ENCODE measurements at places on chromosomes 16 and 17. TPM values are rescaled to one million over a fixed set of nuclear protein-coding genes. Genes with fewer than 3 reads are reported as not detected.

- no peak overlapping the region for H3K4me3 ChIP-seq
- H3K4me1 ChIP-seq = no peaks in the 10 kb centered on the region
- H3K27me3 ChIP-seq = no peaks in the 10 kb centered on the region
- H3K36me3 ChIP-seq = no peaks in the 10 kb centered on the region
These were observed 6.5 kb downstream of the SPNS2 start for GRCh38 chr17:4505187-4505586.

DNA sequence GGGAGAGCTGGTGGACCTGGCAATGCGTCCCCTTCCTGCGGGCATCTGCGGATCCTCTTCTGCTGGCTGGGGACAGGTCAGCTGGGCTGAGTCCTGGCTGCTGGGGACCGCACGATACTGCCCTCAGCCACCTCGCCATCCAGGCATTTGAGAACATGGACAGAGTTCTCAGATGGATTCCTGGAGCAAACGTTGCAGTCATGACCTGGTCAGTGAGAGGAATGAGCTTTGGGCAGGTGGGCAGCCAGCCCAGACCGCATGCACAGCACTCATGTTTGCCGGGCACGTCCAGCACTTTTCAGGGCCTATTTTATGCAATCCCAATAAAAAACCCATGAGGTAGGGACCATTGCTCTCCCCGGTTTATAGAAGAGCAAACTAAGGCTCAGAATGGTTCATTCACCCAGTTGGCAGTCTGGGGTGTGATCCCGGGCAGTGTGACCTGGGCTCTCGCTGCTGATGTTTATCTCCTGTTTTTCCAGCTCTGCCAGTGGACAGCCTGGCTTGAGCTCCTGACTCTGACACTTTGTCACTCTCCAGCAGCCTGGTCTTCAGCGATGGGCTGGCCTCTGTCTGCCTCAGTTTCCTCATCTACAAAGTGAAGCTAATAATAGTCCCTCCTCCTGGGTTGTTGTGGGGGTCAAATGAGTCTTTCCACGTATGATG lies 294.7 kb downstream of the IRF8 start:
- H3K4me1 ChIP-seq = no peaks in the 10 kb centered on the region
- no peak overlapping the region for H3K4me3 ChIP-seq
- no peak overlapping the region for H3K27ac ChIP-seq
- H3K27me3 ChIP-seq = no peaks in the 10 kb centered on the region
- DNase-seq = no peak

DNA sequence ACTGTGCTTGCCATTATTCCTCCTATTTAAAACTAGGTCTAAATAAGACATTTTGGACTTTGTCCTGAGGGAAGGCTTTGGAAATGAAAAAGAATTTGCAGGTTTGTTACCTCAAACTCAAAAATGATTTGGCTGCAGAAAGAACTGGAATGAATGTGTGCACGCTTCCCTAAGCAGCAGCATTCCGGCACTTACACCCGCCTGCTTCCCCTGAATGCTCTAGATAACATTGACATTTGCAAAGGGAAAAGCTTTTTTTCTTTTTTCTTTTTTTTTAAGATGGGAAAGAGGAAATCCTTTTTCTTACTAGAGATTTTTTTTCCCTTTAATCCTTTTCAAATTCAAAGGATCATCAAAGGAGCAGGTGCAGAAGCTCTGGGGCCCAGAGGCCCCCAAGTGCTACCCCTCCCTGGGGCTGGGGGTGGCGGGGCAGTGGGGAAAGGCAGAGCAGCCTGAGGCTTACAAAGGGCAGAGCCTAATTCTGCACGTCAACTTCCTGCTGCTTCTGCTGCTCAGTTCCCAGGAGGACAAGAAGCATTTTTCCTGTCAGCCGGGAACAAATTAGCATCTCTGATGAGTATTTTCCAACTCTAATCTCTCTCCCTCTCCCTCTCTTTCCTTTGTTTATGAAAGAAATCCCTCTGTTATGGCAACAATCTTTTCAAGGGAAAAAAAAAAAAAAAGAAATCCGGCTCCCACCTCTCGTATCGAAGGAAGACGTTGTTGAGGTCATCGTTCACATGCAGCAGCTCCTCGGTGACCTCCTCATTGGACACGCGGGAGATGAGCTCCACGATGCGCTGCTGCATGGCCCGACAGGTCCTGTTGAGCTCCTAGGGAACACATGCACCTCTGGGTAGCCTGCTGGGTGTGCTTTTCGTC lies 32.1 kb upstream of the SREBF1 start:
- no peaks in the 10 kb centered on the region for H3K4me1 ChIP-seq
- no peaks in the 10 kb centered on the region for H3K27me3 ChIP-seq
- no peaks in the 10 kb centered on the region for H3K36me3 ChIP-seq
- no peak for DNase-seq
- no peak overlapping the region for H3K4me3 ChIP-seq

Gene PRAC1
- not detected for total RNA-seq

Gene LPO
- not detected for total RNA-seq

Gene HLF
- total RNA-seq = 5.8 TPM

Gene ZNHIT3
- total RNA-seq = 20.2 TPM
